H9 (cell line): ENCODE measurements at places on chromosomes 12 and 14.

GRCh38 chr14:68612049-68612448 lies 180.8 kb downstream of the ZFP36L1 start:
- DNase-seq: no peak

DNA sequence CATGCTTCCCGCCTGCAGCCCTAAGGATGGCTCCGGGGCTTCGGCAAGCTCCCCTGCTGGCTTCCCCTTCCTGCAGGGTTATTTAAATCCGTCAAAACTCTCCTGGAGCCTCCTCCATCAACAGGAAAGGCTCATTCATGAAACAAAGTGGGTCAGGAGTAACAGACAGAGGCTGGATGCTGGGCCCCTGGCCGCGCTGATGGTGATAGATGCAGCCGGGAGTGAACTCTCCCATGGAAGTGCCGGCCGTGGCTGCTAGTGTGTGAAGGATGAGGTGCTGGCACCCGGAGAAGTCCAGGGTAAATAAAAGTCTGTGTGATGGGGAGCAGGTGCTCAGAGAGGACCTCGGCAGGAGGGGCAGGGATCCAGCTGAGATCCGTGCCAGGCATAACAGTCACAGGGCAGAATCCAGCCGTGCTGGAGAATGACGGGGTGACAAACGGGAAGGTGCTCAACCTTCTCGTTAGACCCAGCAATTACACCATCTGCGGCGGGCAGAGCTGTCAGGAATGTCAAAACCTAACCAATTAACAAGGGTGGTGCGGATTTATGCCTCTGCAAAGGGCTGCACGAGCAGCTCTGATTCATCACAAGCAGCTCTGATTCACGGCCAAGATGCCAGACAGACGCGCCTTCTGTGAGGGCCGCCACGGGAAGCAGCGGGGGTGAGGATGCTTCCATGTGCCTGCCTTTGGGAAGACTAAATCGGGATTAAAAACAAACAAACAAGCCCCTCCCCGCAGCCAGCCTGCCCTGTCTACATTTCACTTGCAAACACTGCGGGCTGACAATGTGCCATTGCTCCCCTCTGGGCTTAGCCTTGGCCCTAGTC lies 55.6 kb downstream of the SYNE3 start:
- peak; percentile 37 for DNase-seq

GRCh38 chr12:7304456-7304855 lies 584 bp downstream of the ACSM4 start:
- DNase-seq: no peak

GRCh38 chr12:132747395-132747794 lies 14.2 kb downstream of the ANKLE2 start:
- no peak for DNase-seq

- no peak for DNase-seq
Observed at GRCh38 chr12:31658471-31659086, 909 bp upstream of the ETFBKMT start.

- no peak for DNase-seq
Observed at GRCh38 chr14:74503938-74504335, 10.4 kb downstream of the ISCA2 start.

- DNase-seq: no peak
Observed at GRCh38 chr12:95439461-95440230, 34.3 kb upstream of the METAP2 start.

GRCh38 chr12:26212988-26213387 lies 17.6 kb downstream of the SSPN start:
- DNase-seq: no peak

DNA sequence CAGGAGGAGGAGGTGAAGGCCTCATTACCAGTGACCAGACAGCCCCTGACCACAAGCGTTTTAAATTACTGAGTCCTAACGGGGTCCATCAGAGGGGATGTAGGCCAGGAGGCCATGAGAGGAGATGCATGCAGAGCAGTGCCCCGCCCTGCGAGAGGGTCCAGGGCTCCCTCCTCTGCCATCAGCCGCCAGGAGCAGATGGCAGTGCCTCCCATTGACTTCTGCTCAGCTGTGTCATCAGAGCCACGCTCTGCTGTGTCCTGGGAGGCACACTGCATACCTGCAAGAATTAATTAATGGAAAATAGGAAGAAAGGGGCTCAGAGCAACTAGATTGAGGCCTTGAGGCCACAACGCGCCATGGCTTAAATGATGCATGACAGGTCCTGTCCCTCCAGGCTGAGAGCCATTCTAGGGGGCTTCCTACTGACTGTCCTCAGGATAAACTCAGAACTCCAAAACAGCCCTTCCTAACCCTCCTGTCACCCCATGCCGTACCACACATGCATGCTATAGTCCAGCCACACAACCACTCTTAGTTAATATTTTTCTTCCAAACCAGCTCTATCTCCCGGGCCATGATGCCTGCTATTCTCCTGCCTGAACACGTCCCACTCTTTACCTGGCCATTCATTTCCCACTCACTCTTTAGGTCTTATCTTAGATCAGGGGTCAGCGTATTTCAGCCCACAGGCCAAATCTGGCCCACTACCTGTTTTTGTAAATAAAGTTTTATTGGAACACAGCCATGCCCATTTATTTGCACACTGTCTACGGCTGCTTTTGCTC lies 235.8 kb downstream of the KSR2 start:
- DNase-seq: peak; percentile 19

DNA sequence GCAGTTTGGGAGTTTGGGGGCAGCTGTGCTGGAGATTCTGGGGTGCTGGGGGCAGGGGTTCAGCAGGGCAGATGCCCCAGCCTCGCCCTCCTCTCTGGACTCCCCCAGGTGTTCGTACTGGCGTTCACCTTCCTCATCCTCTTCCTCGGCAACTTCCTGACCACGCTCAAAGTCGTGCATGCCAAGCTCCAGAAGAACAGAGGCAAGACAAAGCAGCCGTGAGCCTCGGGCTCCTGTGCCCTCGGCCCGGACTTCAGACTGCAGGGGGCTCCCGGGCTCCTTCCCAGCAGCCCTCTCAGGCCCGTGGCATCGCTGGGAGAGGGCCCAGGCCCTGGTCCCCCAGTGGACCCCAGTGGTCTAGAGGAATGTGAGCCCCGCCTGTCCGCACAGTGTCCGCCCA lies 18.0 kb downstream of the RHOF start:
- DNase-seq: no peak

DNA sequence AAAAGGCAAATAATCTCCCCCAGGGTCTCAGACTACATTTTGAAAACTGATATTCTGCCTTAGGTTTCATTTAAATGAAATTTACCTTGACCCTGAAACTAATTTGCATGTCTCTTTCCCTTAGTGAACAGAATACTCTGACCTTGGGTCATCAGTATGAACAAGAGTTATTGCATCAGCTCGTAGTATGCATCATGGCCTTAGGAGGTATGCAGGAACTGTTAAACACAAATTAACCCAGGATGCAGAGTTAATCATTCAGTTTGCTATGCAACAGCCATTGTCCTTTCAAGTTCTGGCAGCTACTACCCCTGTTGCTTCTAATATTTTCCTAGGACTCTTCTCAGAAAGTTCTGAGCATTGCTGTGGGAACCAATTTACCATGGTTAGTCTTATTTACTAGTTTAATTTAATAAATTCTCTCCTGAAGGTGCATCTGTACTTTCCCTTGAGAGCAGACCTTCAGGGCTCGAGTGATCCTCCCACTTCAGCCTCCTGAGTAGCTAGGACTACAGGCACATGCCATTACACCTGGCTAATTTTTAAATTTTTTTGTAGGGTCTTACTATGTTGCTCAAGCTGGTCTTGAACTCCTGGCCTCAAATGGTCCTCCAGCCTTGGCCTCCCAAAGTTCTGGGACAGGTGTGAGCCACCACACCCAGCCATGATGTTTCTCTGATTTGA lies 126.7 kb downstream of the TTC6 start:
- no peak for DNase-seq

GRCh38 chr12:15982471-15982870 lies 71.3 kb downstream of the DERA start:
- DNase-seq: no peak

- no peak for DNase-seq
Observed at GRCh38 chr14:96459851-96460250, 42.3 kb upstream of the PAPOLA start.

DNA sequence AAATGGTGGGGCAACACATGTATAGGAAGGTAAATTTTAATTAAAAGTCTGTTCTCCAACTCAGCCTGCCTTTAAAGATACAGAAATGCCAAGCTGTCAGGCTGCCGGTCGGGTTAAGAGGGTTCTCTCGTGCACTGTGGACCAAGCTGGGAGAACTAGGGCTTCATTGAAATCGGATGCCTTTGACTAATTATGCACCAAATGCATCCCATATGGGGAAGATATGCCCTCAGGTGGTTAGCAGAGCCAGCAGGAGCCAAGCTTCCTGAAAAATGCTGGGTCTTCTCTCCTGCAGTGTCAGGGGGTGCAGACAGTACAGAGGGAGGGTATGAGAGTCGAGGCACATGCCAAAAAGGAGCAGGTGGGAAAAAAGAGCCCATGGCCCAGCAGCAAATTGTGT lies 236.1 kb downstream of the CACNA1C start:
- DNase-seq: no peak

GRCh38 chr14:99708449-99708848 lies 24.4 kb downstream of the CYP46A1 start:
- peak; percentile 14 for DNase-seq

- DNase-seq: no peak
Observed at GRCh38 chr14:53744857-53745256, 211.8 kb downstream of the BMP4 start.

- DNase-seq: no peak
Observed at GRCh38 chr12:46356655-46357437, 15.7 kb downstream of the SLC38A2 start.

GRCh38 chr12:34291426-34291901 lies 269.2 kb downstream of the ALG10 start:
- DNase-seq: no peak

- DNase-seq: no peak
Observed at GRCh38 chr12:81683881-81684280, 75.3 kb downstream of the PPFIA2 start.

- no peak for DNase-seq
Observed at GRCh38 chr14:90905531-90905930, 89.3 kb upstream of the TTC7B start.

DNA sequence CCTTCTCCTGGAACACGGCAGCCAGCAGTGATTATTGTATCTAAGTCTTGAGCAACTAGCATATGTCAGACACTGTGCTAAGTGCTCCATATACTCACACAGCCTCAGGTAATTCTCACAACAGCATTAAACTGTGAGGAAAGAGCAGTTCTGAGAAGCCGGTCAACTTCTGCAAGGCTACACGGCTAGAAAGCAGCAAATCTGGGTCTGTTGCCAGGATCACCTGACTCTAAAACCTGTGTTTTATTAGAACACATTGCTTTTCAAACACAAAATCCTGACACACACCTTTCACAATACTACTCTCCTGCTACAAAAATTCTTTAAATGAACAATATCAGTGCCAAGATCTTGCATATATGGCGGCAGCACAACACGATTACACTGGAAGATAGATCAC lies 49.8 kb upstream of the CRACR2A start:
- no peak for DNase-seq

DNA sequence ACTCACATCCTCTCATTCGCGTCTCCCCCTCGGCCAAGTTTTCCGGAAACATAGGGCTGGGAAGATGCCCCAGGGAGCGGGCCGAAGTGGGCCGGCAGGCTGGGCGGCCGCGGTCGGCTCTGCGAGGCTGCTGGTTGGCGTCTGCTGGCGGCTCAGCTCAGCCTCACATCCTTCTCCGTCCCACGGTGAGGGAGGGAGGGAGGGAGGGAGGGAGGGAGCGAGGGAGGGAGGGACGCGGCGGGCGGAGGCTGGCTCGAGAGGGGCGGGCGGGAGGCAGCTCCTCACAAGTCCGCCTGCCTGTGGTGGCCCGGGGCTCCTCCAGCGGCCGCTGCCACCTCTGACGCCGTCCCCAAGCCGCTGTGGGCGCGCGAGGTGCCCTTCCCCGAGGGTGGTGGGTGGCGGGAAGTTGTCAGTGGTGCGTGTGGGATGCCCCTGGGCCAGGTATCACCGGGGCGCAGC lies 93.8 kb downstream of the RFLNA start:
- peak; percentile 84 for DNase-seq

DNA sequence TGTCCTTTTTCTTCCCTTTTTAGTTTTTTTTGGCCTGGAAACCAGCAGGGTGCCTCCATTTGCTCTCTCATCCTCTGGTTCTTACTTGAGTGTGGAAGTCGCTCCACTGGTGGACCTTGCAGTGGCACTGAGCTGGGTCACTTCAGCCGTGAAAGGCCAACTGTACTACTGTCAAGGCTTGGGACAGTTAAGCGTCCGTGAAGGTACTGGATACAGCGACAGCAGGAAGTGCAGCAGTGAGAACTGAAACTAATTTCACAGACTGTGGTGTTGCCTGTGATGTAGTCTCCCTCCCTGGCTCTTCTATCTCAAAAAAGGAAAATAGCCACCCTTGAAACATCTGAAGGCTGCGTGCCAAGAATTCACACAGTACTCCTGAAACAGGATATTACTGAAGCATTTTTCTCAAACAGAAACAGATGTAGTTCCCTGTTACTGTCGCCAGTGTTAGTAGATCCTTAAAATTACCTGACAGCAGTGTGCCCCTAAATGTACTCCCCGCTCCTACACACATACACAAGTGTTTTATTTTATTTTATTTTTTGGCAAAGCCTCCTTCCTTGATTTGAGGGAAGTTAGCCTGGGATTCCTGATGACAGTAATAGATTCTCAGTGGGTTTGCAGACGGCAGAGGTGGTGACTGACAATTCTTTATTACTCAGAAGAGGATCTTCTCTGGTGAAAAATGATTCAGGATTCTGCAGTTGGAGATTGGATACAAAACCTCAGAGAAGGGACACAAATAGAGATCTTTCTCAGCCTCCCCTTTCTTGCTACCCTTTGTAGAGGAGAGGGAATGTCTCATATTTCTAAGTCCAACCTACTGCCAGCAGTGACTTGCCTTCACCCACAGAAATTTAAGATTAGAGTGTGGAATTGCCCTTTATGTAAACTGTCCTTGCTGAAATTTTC lies 4.4 kb downstream of the SUSD6 start:
- DNase-seq: no peak

GRCh38 chr14:69755296-69755695 lies 11.6 kb upstream of the SRSF5 start:
- no peak for DNase-seq

GRCh38 chr12:818733-819132 lies 66.4 kb downstream of the WNK1 start:
- DNase-seq: no peak

GRCh38 chr12:108240027-108240785 lies 98.9 kb downstream of the CMKLR1 start:
- DNase-seq: peak; percentile 87

- no peak for DNase-seq
Observed at GRCh38 chr12:18570543-18570942, 167.3 kb downstream of the PLCZ1 start.
